Heart right ventricle (tissue), 16 donors: ENCODE measurements at places on chromosomes 1 and 21.

DNA sequence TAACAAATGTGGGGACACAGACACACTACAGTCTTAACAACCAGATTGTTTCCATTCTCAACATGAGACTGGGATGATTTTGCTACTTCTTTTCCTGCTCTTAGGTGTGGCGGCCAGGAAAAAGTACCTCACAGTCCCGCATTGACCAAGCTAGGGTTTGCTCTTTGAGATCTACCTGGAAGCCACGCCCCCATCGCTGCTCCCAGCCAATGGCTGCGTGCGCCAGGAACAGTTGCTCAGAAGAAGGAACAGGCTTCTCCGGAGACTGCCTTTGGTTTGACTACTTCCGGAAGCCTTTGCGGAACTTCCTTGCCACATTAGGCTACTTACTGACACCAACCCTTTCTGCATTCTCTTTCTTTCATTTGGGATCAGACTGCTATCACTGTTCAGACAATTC is 44.2 kb upstream of the PLD5 start:
- no peaks in the 10 kb centered on the region for H3K4me1 ChIP-seq
- no peak for DNase-seq
- no peaks in the 10 kb centered on the region for H3K27me3 ChIP-seq
- no peak overlapping the region for H3K27ac ChIP-seq

GRCh38 chr1:206112600-206113301 is 4.4 kb downstream of the AVPR1B start:
- no peaks in the 10 kb centered on the region for H3K4me1 ChIP-seq
- no peaks in the 10 kb centered on the region for H3K27me3 ChIP-seq
- no peak overlapping the region for H3K4me3 ChIP-seq
- no peak for DNase-seq
- H3K36me3 ChIP-seq = no peaks in the 10 kb centered on the region

DNA sequence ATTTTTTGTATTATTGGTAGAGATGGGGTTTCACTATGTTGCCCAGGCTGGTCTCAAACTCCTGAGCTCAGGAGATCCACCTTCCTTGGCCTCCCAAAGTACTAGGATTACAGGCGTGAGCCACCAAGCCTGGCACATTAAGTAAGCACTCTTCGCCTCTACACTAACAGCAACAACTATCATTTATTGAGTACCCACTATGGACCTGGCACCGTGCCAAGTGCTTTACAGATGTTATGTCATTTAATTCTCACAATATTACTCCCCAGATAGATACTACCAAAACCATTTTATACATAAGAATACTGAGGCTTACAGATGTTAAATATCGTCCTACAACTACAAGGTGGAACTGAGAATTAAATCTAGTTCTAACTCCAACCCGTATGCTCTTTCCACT is 50.1 kb downstream of the TUT4 start:
- no peak overlapping the region for H3K27ac ChIP-seq
- H3K4me3 ChIP-seq = no peak overlapping the region
- peaks cover 33% of the 10 kb centered on the region for H3K36me3 ChIP-seq
- no peak for DNase-seq
- H3K4me1 ChIP-seq = no peaks in the 10 kb centered on the region

DNA sequence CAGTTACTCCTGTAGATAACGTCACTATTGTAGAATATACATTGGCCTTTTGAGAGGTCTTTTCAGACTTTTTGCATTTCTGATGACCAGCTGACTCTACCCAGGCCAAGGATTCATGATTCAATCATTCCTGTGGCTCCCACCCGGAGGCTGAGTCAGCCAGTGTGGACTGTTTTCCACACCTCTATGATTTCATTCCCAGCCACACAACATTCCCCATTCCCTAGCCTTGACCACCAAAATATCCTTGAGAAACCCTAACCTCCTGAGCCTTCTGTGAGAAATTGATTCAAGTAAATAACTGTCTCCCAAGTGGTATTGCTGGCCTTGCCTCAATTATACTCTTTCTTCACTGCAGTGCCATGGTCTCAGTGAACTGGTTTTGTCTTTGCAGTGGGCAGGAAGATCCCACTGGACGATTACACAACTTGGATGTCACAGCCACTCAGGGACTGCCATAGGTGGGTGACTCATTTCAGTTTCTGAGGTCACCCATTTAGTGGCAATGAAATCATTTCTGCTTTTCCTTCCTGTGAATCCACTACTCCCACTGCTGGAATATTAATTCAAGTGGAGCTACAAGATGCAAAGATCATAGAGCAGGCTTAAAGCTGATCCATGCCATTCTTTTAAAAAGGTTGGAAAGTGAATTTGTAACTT is 518.6 kb upstream of the ZP4 start:
- no peak overlapping the region for H3K4me3 ChIP-seq
- no peaks in the 10 kb centered on the region for H3K36me3 ChIP-seq
- H3K4me1 ChIP-seq = no peaks in the 10 kb centered on the region
- no peaks in the 10 kb centered on the region for H3K27me3 ChIP-seq

DNA sequence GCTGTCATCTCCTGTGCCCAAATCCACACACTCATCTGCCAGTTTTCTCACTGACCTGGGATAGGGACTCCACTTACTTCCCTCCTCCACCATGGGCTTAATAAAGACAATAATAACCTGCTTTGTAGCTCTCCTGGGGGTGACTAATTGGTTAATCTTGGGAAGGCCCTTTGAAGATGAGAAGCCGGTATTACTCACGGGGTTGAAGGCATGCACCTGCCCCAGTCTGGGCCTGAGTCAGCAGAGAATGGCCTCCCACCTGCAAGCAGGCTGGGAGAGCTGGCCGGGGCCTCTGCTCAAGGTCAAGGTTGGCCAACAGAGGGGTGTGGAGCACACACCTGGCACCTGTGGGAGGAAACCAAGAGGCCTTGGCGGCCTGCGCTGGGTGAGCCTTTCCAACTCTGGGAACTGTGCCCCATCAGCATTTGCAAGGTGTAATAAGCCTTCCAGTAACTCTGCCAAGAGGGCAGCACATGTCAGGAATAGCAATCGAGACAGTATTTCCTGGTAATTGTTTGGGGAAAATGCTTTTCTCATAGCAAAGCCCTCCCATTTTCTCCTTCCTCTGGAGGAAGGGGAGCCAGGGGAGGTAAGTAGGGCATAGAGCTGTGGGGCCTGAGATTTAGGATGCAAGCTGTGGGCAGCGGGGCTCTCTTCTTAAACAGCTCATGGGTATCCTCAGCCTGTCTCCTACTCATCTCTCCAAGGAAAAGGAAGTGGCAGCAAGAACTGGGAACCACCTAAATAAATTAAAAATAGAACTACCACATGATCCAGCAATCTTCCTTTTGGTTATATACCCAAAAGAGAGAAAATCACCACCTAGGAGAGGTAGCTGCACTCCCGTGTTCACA is 49.0 kb downstream of the TOMM20 start:
- no peak overlapping the region for H3K4me3 ChIP-seq
- DNase-seq = no peak
- peaks cover 73% of the 10 kb centered on the region for H3K4me1 ChIP-seq
- no peaks in the 10 kb centered on the region for H3K36me3 ChIP-seq

DNA sequence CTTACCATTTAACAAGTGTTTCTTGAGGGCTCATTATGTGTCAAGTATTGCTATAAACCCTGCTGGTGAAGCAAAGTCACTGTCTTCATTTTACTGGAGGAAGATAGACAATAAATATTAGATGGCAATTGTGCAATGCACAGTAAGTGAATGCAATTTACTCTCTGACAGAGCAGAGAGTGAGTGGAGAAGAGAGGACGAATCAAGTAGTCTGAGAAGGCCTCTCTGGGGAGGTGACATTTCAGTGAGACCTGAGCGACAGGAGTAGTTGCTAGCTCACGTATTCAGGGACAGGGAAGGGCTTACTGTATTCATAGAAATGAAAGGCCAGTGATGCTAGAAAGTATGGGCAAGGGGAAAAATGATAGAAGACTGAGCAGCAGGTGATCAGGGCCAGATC is 1.2 kb upstream of the NMNAT2 start:
- H3K36me3 ChIP-seq = no peaks in the 10 kb centered on the region
- DNase-seq = no peak
- no peak overlapping the region for H3K27ac ChIP-seq
- H3K4me1 ChIP-seq = peaks cover 21% of the 10 kb centered on the region
- H3K4me3 ChIP-seq = no peak overlapping the region

GRCh38 chr1:210696709-210697108 is 368.0 kb downstream of the HHAT start:
- no peak for DNase-seq
- H3K27me3 ChIP-seq = peaks cover 21% of the 10 kb centered on the region
- no peak overlapping the region for H3K27ac ChIP-seq
- no peaks in the 10 kb centered on the region for H3K36me3 ChIP-seq

DNA sequence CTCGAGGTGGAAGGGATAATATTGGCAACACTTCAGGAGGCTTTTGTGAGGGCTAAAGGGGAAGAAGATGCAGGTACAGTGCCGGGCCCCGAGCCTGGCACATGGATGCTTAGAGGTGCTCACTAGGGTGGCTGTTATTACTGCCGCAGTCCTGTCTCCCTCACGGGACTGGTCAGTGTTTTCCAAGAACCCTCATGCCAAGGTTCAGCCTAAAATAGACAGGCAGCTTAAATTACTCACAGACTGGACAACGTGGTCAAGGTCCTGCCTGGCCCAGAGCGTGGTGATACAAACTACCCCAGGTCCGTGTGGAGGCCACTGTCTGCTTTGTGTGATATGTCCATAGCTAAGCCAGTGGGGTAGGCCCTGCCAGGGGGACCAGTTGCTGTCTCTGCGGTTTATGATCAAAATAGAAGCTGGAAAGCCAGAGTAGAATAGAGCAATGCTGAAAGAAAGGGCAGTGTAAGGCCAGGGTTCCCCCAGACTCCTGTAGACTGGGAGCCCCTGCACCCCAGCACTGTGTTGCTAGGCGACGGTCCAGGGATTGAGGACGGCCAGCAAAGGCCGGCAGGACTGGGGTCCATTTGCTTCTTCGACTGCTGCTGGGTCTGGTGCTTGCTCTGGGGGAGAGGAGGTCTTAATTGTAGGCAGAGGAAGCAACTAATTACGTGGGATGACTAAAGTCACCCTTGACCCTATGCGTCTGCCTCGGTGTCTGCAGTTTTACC is 36.1 kb downstream of the ELAPOR1 start:
- H3K4me1 ChIP-seq = peaks cover 21% of the 10 kb centered on the region
- no peak overlapping the region for H3K4me3 ChIP-seq
- H3K36me3 ChIP-seq = no peaks in the 10 kb centered on the region

GRCh38 chr1:58885998-58886397 is 102.2 kb upstream of the JUN start:
- no peaks in the 10 kb centered on the region for H3K36me3 ChIP-seq
- H3K4me3 ChIP-seq = no peak overlapping the region
- H3K4me1 ChIP-seq = peaks cover 59% of the 10 kb centered on the region
- H3K27ac ChIP-seq = peak overlapping the region; percentile 37

DNA sequence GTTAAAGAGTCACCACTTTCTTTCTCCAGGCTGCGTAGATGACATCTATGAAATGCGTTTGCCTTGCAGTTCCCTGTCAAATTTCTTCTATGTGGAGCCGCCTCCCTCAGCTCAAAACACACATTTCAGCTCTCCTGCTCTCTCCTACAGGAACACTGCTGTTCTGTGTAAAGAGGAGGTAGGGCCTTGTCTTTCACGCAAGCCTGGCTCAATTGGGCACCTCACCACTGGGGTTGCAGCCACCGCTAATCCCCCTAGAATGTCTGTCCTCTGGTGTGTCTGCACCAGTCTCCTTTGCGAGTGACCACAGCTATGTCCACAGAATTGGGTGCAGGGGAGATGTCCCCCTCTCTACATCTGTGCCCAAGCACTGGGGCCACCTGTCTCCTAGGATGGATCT is 31.8 kb upstream of the CFHR4 start:
- DNase-seq = no peak
- H3K36me3 ChIP-seq = no peaks in the 10 kb centered on the region
- H3K27ac ChIP-seq = no peak overlapping the region
- no peaks in the 10 kb centered on the region for H3K4me1 ChIP-seq
- no peak overlapping the region for H3K4me3 ChIP-seq
- no peaks in the 10 kb centered on the region for H3K27me3 ChIP-seq

GRCh38 chr1:88052167-88052566 is 631.9 kb upstream of the PKN2 start:
- no peaks in the 10 kb centered on the region for H3K27me3 ChIP-seq
- no peak overlapping the region for H3K4me3 ChIP-seq
- no peak for DNase-seq
- H3K27ac ChIP-seq = no peak overlapping the region
- no peaks in the 10 kb centered on the region for H3K4me1 ChIP-seq

- H3K27me3 ChIP-seq = no peaks in the 10 kb centered on the region
- H3K36me3 ChIP-seq = no peaks in the 10 kb centered on the region
- DNase-seq = no peak
These were observed 77.8 kb downstream of the ITPKB start for GRCh38 chr1:226661271-226661670.

GRCh38 chr1:8167936-8168335 is 141.8 kb upstream of the ERRFI1 start:
- no peak for DNase-seq
- H3K4me3 ChIP-seq = no peak overlapping the region
- no peaks in the 10 kb centered on the region for H3K36me3 ChIP-seq
- no peak overlapping the region for H3K27ac ChIP-seq
- H3K4me1 ChIP-seq = peaks cover 10% of the 10 kb centered on the region

GRCh38 chr1:42669936-42670335 is 11.7 kb downstream of the PPIH start:
- H3K4me3 ChIP-seq = no peak overlapping the region
- DNase-seq = no peak
- H3K36me3 ChIP-seq = peaks cover 61% of the 10 kb centered on the region
- no peak overlapping the region for H3K27ac ChIP-seq

DNA sequence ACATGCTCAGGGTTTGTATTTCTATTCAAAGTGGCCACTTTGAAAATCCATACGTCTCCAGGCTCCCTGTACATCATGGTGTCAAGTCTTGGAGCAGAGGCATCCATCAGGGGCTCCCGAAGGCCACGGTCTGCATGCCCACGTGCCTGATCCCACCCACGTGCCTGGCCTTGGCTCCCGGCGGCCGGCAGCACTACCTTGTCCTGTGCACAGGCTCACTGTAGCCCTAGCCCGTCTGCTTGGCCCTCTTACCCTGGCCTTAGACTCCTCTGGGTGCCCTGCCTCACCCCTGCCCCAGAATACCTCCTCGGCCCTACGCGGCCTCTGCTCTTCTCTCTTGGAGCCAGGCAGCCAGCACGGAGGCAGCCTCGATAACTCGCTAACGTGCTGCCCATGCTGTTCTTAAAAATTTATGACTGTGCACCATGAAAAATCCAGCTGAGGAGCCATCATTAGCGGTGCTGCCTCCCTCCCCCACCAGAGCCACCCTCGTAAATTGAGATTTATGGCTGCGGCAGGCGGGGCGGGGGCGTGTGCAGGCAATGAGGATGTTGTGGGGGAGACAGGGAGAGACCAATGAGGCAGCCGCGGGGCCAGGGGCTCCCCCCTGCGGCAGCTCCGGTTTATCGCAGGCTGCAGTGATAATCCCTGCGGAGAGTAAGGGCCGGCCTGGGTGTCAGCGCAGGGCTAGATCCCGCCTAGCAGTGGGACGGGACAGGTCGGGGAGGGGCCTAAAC is 24.6 kb downstream of the DMAP1 start:
- no peaks in the 10 kb centered on the region for H3K27me3 ChIP-seq
- peaks cover 12% of the 10 kb centered on the region for H3K4me1 ChIP-seq
- H3K27ac ChIP-seq = no peak overlapping the region
- no peaks in the 10 kb centered on the region for H3K36me3 ChIP-seq

DNA sequence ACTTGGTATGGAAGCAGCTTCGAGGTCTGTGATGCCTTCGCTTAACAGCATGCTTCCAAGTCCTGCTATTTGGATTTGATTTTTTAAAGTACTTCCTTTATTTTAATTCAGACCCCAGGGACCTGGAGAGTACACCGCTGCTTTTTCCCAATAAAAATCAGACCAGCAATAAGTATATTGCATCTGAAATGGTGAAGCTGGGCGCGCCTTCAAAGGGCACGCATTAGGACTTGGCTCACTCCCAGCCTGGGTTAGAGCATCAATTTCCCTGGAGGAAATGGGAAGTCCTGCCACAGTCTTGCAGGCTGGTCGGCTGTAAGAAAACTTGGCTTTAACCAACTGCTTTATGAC is 325.1 kb downstream of the RRAGC start:
- H3K27ac ChIP-seq = no peak overlapping the region
- no peaks in the 10 kb centered on the region for H3K36me3 ChIP-seq
- peaks cover 13% of the 10 kb centered on the region for H3K27me3 ChIP-seq
- no peak for DNase-seq
- H3K4me3 ChIP-seq = no peak overlapping the region
